ENCODE measurements at places on chromosomes 6 and 20. TPM values are rescaled to one million over a fixed set of nuclear protein-coding genes. Genes with fewer than 3 reads are reported as not detected.

ATP9A gene
- 21.9 TPM for total RNA-seq

- no peaks in the 10 kb centered on the region for H3K27me3 ChIP-seq
- no peak overlapping the region for H3K27ac ChIP-seq
- no peaks in the 10 kb centered on the region for H3K36me3 ChIP-seq
- no peaks in the 10 kb centered on the region for H3K4me1 ChIP-seq
- DNase-seq, result no peak
These were observed 336.0 kb downstream of the DHX35 start for GRCh38 chr20:39298121-39298520.

BAG2 gene
- 8.0 TPM for total RNA-seq

DNA sequence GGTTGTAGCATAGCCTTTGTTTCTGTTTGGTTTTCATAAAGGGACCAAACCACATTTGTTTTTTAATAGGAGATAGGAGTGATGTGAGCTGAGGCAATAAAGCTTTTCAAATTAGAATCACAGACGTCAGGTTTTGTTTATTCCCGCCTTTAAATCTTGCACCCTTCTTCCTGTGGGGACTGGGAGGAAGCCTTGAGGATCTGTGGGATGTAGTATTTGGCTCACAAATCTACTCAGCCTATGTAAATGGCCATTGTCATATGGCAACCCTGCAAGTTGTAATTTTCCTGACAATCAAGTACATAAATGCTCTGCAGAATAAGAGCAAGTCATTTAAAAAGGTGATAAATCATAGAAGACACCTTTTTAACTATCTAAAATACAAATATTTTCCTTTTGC, 110.4 kb downstream of the ADGRG6 start:
- no peak overlapping the region for H3K4me3 ChIP-seq
- no peak for DNase-seq
- no peak overlapping the region for H3K27ac ChIP-seq
- H3K4me1 ChIP-seq, result peaks cover 3% of the 10 kb centered on the region
